Suppressor macrophage (primary cell): ENCODE measurements at places on chromosomes 3 and 15.

GRCh38 chr3:195583831-195584542 is at the start of gene APOD:
TSS of gene APOD (minus strand) at chr3:195583940. CDS start at chr3:195579461, 4,479 bp downstream.
- DNase-seq, result peak; percentile 27

GRCh38 chr3:23395115-23395514 is 192.0 kb downstream of the UBE2E2 start:
- DNase-seq, result no peak

GRCh38 chr3:6805236-6805635 is 55.7 kb upstream of the GRM7 start:
- no peak for DNase-seq

GRCh38 chr3:98525494-98525893 is 2.8 kb upstream of the CLDND1 start:
- no peak for DNase-seq

GRCh38 chr3:64290864-64291263 is 65.6 kb upstream of the PRICKLE2 start:
- no peak for DNase-seq

DNA sequence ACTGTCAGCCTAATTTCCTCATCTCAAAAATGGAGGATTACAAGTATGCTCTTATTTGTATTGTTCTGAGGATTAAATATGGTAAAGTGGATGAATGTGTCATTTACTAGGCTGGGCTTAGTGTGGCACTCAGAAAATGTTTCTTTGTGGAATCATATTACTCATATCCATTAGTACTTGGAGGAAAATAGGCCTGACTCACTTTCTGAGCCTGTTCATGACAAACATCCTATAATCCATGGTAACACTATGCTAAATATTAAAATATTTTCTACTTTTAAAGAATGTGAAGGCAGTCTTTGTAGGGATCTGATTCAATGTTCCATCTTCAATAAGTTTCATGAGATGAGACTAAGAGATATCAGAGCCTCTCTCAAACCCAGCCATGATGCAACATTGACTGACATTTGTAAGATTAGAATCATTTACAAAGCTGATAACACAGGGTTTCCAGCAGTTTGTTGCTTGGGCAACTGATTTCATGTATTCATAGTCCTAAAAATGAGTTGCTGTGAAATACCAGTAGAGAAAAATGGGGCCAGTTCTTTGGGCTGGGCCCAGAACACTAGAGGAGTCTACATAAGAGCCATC is 1048.5 kb downstream of the NTRK3 start:
- DNase-seq, result no peak

DNA sequence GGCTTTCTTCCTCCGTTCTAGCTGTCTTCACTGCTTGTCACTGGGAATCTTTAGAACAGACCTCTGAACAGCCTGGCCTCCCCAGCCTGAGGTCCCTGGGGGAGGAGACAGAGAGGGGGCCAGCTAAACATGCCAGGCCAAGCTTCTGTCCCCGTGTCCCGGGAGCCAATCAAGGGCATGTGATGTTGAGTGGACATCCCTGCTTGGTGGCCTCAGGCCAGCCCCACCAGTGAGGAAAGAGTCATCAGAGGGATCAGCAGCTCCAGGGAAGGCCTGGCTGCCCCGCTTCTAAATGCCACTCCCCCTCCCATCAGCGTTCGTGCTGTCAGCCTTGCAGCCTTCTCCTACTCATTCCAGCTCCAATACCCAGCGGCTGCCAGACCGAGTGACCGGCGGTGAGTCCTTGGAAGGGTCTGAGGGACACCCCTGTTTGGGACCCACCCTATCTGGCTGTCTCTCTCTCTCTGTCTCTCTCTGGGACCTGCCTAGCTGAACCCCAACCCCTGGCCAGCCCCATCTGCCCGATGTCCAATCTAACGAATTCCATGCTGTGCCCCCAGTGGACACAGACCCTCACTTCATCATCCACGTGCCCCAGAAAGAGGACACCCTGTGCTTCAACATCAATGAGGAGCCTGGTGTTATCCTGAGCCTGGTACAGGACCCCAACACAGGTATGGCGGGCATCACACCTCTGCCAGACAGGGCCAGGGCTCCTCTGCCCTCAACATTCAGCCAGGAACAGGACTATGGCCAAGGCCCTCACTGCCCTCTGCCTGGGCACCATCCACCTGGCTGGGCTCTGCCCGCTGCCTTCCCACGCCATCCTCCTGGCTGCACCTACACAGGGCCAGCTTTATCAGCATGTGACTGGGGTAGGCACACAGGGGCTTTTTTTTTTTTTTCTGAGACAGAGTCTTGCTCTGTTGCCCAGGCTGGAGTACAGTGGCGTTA is 6.6 kb upstream of the ITIH3 start:
- no peak for DNase-seq

GRCh38 chr3:128515967-128516366 is 23.0 kb upstream of the GATA2 start:
- peak; percentile 24 for DNase-seq

DNA sequence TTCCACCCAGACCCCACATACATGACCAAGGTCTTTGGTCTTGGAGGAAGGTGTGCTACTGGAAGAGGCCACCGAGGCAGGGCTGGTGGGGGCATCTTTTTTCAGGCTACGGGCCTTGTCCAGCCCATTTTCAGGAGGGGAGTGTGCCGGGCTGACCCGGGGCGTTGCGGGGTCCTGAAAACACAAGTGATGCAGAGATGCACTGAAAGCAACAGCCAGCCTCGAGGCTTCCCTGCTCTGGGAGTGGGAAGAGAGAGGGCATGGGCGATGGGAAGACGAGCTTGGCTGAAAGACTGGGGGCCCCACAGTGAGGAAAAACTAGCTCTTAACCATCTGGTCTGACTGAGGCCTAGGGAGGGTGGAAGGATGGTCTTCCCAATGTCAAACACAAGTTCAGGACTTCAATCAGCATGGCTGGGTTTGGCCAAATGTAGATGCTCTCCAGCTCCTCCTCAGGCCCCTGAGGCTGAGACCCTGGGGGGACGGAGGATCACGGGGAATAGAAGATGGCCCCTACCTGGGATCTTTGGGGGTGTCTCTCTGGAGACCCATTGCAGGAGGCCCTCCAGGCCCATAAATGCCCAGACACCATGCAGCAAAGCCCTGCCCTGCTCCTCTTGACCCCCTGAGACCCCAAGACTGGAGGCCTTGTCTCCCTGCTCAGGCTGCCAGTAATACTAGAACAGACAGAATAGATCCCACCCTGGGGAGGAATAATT is 38.9 kb downstream of the TLE3 start:
- DNase-seq, result no peak

GRCh38 chr3:186254676-186255650 is 107.1 kb downstream of the DGKG start:
- peak; percentile 90 for DNase-seq

GRCh38 chr3:54999811-55000210 is 72.0 kb upstream of the LRTM1 start:
- no peak for DNase-seq

GRCh38 chr15:62344806-62345539 is 179.9 kb upstream of the C2CD4B start:
- peak; percentile 50 for DNase-seq

DNA sequence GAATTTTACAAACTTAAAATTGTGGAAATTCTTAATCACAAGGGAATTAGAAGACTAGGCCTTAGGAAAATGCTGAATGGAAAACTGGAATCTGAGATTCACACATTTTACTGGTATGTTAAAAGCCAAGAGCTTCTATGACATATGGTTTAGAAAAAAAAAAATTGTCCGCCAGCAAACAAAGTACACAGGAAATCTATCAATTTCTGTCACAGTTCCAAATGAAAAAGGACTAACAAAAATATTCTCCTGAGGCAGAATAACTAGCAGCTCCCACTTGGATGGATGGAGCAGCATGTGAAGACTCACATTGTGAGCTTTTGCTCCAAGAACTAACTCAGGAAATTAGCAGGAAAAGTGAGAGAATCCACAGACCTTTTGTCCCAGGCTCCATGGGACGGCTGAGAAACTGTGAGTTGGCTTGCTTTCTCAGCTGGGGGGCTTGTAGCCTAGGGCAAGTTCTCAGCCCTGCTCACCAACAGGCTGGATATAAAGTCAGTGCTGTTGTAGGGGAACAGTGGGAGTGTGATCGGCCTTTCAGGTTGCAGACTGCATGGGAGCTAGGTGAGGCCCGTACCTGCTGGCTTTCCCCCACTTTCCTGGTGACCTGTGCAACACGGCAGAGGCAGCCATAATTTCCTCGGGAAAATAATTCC is 731.1 kb upstream of the SGO1 start:
- DNase-seq, result no peak

DNA sequence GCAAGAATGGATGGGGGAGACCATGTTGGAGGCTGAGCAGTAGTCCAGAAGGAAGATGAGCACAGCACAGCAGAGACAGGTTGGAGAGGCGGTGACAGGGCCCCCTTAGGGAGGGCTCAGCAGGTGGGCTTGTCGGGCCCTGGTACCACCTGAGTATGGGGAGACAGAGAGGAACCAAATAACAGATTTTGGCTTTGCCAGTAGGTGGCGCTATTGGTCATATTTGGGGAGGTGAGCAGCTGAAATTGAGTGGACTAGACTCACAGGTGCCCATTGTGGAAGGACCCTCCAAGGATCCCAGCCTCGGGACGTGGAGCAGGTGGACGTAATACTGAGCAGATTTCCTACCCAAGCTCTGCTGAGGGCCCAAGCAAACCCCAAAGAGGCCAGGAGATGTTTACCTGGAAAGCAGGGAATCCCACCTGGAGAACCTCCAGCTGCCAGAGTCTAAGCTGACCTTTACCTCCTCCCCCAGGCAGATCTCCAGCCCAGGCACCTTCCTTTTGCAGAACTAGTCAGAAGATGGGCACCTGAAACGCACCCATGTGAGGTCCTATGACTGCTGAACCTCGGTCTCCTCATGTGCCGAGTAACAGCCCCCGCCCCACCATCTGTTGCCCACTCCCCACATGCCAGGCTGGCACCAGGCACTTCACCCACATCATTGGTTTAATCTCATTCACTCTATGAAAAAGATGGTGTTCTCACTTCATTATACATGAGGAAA is 24.6 kb upstream of the CORO2B start:
- peak; percentile 86 for DNase-seq

- DNase-seq, result peak; percentile 72
These were observed 16.1 kb upstream of the CACNA2D2 start for GRCh38 chr3:50519471-50520089.

DNA sequence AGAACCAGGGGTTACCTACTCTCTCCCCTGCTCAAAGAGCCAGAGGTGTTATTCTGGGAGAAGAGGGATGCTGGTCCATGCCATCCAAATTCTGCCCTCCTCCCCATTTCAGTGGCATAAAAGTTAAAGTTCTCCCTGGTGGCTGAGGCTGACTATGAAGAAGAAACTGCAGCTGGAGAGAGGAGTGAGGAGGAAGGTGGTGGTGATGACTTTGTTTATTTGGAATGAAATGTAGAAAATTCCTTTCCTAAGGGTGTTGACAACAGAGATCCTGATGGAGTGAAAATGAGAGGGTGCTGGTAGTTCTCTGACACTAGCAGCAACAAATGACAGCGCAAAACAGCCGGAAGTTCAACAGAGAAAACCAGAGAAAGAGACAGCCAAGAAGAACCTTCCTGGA is 100.4 kb downstream of the PCCB start:
- DNase-seq, result no peak

DNA sequence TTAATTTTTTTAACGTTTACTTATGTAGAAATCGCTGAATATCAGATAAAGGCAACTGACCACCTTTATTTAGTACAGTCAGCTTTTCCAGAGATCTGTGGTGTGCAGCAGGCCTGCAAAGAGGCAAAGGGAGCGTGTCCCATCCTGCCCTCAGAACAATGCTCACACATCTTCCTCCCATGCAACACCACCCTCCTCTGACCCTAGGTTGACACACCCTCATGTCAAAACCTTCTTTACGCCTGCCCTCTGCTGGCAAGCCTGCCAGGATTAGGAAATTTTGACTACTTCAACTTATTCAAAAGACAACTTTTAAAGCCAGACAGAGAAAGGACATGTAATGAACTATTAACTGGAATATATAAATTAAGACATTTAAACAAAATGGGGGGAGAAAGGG is 513.7 kb downstream of the FOXP1 start:
- DNase-seq, result peak; percentile 84

DNA sequence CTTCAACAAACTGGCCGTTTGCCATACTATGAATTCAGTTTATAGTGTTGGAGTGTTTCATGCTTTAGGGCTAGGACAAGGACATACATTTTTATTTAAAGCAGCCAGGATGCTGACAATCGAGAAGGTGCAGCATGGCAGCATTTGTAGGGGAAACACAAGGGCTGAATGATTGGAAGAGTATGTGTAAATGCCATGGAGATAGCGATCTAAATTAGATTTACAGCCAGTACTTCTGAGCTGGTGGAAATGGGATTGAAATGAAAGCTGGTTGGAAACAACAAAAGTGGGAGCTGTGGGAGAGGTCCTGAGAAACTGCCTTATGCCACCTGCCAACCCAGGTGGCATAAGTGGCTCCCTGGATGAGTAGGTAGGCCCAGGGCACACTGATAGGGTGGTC is 209.9 kb upstream of the MRPL3 start:
- no peak for DNase-seq

DNA sequence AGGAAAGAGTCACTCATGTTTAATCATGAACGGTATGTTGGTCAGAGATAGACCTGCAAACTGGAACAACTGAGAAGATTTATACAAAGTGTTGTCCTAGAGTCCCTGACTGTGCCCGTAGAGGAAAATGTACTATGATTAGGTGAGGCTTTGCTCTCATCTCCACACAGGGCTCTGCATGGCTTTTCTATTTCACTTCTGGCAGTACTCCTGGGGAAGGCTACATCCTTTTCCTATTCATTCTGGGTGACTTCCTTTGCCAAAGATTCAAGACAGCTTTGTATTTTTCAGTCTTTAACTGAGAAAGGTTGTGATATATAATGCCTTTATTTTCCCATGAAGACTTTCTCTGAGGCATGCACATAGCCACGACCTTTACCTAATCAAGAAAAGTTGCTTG is 414.7 kb downstream of the ZBTB20 start:
- DNase-seq, result no peak

DNA sequence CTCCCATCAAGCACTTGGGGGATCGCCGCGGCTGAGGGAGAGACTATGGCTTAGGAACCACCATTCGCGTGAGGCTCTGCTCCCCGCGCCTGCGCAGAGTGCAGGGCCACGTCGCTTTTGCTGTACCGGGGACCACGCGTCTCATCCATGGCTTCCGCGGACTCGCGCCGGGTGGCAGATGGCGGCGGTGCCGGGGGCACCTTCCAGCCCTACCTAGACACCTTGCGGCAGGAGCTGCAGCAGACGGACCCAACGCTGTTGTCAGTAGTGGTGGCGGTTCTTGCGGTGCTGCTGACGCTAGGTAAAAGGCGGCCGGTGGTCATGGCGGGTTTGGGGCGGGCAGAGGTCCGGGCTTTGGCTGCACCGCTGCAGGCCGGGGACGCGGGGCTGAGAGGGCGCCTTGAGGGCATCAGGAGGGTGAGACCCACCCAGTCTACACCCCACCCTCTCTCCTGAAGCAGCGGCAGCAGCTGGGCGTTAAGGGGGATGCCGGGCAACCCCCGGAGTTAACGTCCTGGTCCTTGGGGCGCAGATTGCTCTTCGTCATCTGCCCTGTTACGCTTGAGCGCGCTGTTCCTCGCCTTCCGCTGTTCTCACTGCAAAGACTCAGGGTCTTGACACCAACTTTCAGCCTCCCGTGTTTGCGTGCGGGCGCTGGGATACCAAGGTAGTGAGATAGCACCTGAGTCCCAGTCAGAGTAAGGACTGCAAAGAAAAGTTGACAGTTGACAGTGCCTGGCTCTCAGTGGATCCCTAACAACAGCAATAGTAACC is at the start of gene SRPRB:
SRPRB (plus strand) TSS at position 114 of the 774 bp plus-strand sequence; CDS start at position 148, 34 bp downstream.
- peak; percentile 96 for DNase-seq
